ENCODE measurements at places on chromosomes 2 and 18.

DNA sequence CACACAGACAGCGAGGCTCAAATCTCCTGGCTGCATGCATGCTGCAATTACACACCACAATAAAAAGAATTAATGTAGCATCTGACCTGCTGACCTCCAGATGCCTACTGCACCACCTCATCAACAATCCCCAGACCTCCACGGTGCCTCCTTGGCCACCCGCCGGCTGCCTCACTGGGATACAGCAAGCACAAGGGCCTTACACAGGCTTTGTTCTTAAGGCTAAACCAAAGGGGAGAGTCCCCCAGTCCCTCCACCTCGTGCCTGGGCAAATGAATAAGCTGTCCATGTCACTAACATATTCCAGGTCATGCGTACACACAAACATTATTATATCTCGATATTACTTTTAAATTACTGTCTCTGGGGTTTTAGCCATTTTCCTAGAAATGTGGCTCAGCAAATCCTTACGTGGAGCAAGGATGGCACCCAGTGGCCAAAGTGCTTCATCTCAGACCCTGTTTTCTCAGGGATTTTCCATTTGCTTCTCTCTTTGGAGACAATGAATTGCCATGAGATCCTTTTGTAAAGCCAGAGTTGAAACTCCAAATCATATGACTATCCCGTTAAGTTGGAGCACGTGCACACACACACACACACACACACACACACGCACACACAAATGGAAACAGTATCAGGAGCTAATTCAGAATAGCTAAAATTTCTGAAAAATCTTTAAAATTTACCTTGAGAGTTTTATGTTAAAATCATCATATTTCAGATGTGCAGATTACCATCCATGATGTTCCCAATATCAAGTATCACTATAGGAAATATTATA lies 313.8 kb downstream of the PDE11A start:
- DNase-seq = no peak

GRCh38 chr2:44135296-44135695 lies 33.4 kb upstream of the PPM1B start:
- DNase-seq = no peak

DNA sequence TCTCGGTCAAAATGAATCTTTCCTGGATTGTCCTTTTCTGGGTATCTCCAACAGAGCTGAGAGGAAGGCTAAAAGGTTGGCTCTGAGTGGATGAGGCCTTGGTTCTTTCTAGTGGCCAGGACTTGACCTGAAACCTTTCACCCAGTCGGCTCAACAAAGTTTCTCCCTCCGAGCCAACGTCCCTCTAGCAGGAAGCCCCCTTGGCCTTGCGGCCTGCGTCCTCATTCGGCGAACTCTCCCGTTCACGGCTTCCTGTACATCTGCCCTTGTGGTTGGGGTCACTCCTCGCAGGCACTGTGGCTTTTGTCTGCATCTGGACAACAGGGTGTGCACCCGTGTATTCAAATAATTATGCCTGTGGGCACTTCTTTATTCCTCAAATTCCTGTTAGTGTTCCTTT lies 9.4 kb upstream of the SIX3 start:
- no peak for DNase-seq

GRCh38 chr2:238820197-238820596 lies 27.7 kb upstream of the TWIST2 start:
- no peak for DNase-seq

- no peak for DNase-seq
These were observed 172.0 kb downstream of the AFF3 start for GRCh38 chr2:99970292-99970868.

GRCh38 chr2:168350380-168350779 lies 103.0 kb upstream of the STK39 start:
- peak; percentile 61 for DNase-seq

GRCh38 chr2:38109732-38110181 lies 33.8 kb upstream of the CYP1B1 start:
- DNase-seq = no peak

GRCh38 chr2:235191486-235191885 lies 239.7 kb downstream of the SH3BP4 start:
- DNase-seq = no peak

DNA sequence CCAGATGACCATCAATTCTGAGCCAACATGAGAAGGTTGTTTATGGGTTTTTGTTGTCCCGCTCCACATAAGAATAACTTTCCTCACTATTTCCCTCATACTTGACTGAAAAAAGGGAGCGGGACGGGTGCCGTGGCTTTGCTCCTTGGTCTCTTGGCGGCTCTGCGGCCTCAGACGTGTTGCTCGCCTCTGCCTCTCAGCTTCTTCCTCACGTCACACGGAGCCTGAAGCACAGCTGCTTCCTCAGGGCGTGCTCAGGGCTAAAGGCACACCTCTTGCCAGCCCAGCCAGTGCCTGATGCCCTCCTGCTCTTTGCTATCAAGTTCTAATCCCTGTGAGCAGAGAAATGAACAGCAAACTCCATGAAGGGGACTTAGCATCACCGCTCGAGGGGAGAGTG lies 17.9 kb upstream of the ID2 start:
- no peak for DNase-seq

GRCh38 chr2:156837635-156838370 lies 401.6 kb downstream of the GPD2 start:
- DNase-seq = no peak

GRCh38 chr2:192854706-192855105 lies 660.0 kb upstream of the TMEFF2 start:
- DNase-seq = no peak

DNA sequence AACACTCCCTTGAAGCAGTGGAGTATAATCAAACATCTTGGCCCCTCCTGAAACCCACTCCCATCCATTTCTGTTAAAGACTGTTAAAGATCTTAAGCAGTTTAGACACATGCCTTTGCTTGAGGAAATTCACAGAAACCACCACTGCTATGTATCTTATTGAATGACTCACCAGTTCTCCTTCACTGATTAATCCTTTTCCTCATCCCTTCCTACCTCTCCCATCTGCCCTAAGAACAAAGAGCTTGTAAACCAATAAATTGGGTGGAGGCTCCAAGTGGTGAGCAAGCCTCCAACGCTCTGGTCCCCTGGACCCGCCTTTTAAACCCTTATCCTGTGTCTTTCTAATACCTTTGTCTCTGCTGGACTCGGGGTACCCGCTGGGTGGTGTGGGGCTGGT lies 746.1 kb downstream of the LRP1B start:
- no peak for DNase-seq

- no peak for DNase-seq
These were observed 916 bp downstream of the TAF4B start for GRCh38 chr18:26227051-26227670.

- peak; percentile 97 for DNase-seq
These were observed 248.9 kb downstream of the MYCN start for GRCh38 chr2:16189029-16189835.

DNA sequence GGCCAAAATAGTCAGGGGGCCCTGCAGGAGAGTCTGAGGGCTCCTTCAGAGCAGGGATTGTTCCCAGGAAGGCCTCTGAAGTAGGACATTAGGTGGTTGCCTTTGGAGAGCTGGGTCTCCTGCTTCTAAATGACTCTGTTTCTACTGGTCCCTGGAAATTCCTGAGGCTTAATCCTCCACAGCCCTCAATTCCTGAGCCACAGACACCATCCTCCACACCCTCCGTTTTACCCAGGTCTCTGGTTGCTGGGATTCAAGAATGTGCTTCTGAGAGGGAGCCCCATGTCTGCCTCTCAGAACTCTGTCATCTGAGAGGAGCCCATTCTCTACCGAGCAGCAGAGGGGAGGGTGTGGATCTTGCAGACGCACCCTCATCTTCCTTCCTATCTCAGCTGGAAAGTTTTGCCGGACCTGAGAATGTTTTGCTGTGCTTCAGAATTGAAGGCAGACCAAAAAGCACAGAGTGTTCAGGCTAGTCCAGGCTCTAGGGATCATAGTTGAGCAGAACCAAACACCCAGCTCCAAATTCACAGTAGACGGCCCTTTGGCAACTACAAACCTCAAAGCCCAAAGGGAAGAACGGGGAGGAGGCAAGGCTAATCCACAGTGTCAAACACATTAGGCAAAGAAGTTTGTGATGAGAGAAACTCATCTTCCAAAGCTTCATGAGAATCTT lies 8.1 kb downstream of the VIT start:
- DNase-seq = no peak

DNA sequence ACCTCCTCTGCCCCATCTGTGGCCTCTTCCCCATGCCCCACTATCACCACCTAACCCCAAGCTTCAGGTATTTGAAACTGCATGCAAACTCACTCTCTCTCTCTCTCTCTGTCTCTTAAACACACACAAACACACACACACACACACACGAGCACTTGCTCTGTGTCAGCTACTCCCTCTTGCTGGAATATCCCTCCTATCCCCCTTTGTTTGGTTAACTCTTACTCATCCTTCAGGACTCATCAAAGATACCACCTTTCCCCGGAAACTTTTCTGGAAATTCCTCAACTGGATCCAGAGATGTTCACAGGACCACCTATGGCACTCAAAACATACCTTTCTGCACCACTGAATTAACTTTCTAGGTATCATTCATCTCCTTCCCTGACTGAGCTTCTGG lies 222.8 kb upstream of the TMEM200C start:
- no peak for DNase-seq

- DNase-seq = no peak
These were observed 5.6 kb downstream of the SLC66A3 start for GRCh38 chr2:11160731-11161455.

GRCh38 chr2:131126436-131126835 lies 21.3 kb downstream of the PLEKHB2 start:
- DNase-seq = no peak

GRCh38 chr2:36823862-36824261 lies 127.4 kb downstream of the VIT start:
- no peak for DNase-seq

DNA sequence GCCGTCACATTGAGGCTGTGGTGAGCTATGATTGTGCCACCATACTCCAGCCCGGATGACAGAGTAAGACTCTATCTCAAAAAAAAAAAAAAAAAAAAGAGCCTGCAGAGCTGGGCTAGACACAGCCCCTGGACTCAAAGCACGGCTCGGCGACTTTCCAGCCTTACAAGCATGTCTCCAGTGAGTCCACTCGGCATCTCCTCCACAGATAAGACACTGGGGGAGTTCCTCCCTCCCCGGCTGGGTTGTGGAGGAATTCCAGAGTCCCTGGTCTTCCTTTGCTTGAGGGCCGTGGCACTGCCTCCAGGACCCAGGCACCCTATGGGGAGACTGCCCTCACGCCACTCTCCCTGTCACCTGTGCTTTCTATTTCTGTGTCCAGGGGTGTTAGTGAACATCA lies 30.9 kb upstream of the RPL31 start:
- DNase-seq = no peak

- no peak for DNase-seq
These were observed 99.0 kb upstream of the CTDP1 start for GRCh38 chr18:79580498-79581171.

GRCh38 chr2:46032996-46033395 lies 264.2 kb upstream of the EPAS1 start:
- no peak for DNase-seq

DNA sequence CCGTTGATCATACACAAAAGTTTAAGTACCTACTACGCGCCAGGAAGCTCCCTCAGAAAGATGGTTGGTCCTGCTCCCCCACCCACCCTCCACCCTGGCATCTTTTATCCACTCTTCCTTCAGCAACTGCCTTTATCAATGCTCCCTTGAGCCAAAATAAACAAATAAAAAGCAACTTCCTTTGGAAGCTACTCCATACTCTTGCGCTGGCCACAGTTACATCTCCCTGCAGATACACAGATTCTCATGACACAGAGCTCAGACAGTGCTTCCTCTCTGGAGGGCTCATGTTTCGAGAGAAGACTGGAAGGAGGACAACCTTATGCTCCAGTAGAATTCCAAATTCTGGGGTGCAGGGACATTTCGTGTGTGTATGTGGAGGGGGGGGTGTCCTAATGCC lies 3.8 kb upstream of the STEAP3 start:
- DNase-seq = no peak

Measured in DMS79 (cell line).